Right atrium auricular region (tissue), 2 donors: ENCODE measurements at places on chromosomes 5 and 9. TPM values are rescaled to one million over a fixed set of nuclear protein-coding genes. Genes with fewer than 3 reads are reported as not detected.
A peak's percentile ranks its signal among the peaks of the same experiment; 100 is the strongest.

PGM5 gene
- total RNA-seq, result 281 TPM

DDX41 gene
- total RNA-seq, result 45.5 TPM

TPD52L3 gene
- total RNA-seq, result not detected

- DNase-seq, result no peak
- H3K27me3 ChIP-seq, result no peaks in the 10 kb centered on the region
- H3K36me3 ChIP-seq, result no peaks in the 10 kb centered on the region
Measured at GRCh38 chr9:73782166-73782565, 630.5 kb downstream of the ANXA1 start.

- DNase-seq, result peak; percentile 87
- H3K36me3 ChIP-seq, result no peaks in the 10 kb centered on the region
- H3K4me1 ChIP-seq, result no peaks in the 10 kb centered on the region
- H3K27me3 ChIP-seq, result no peaks in the 10 kb centered on the region
Measured at GRCh38 chr9:16721972-16722371, 148.5 kb downstream of the BNC2 start.

GRCh38 chr5:67748165-67748690 lies 467.3 kb upstream of the PIK3R1 start:
- H3K4me1 ChIP-seq, result no peaks in the 10 kb centered on the region
- H3K4me3 ChIP-seq, result no peak overlapping the region
- H3K27me3 ChIP-seq, result no peaks in the 10 kb centered on the region
- H3K27ac ChIP-seq, result no peak overlapping the region
- no peak for DNase-seq
- H3K36me3 ChIP-seq, result no peaks in the 10 kb centered on the region

DNA sequence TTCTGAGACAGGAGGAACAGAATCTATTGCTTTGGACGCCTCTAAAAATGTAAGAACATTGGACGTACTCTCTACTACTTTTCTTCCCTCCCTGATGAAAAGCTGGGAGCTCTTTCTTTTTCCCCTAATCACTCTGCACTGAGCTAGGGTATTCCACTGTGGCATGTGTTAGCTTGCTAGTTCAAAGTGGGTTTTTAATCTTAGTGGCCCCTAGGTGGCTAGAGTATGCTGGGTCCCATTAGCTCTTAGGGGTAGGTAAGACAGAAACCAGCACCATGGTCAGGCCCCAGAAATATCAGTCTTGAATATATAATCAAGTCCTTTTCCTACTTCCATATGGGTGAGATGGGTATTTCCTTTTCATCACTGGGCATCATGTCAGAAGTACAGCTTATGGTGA lies 945.2 kb upstream of the PTPRD start:
- no peak for DNase-seq
- H3K36me3 ChIP-seq, result no peaks in the 10 kb centered on the region
- no peak overlapping the region for H3K4me3 ChIP-seq
- no peak overlapping the region for H3K27ac ChIP-seq
- H3K27me3 ChIP-seq, result no peaks in the 10 kb centered on the region
- no peaks in the 10 kb centered on the region for H3K4me1 ChIP-seq

GRCh38 chr5:123844873-123845272 lies 332.9 kb downstream of the CSNK1G3 start:
- no peaks in the 10 kb centered on the region for H3K27me3 ChIP-seq
- DNase-seq, result no peak
- H3K4me1 ChIP-seq, result peaks cover 4% of the 10 kb centered on the region
- H3K4me3 ChIP-seq, result no peak overlapping the region
- H3K36me3 ChIP-seq, result no peaks in the 10 kb centered on the region

DNA sequence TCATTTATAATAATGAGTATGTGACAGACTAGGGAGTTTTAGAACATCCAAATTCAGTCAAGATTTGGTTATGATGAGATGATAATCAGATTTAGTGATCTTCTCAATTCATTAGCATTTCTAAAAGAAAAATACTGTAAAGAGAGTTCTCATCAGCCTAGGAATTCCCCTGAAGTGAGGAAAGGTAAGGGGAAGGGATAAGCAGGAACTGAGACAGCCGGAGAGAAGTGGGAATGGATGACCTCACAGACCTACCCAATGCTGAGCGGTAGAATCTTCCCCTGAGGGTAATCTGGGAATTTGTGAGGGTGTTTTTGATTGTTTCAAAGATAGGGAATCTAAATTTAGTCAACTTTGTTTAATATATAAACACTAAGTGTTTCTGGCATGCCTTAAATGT lies 16.7 kb upstream of the GPBP1 start:
- no peaks in the 10 kb centered on the region for H3K27me3 ChIP-seq
- H3K4me3 ChIP-seq, result no peak overlapping the region
- no peaks in the 10 kb centered on the region for H3K36me3 ChIP-seq
- no peak for DNase-seq
- H3K27ac ChIP-seq, result no peak overlapping the region

DNA sequence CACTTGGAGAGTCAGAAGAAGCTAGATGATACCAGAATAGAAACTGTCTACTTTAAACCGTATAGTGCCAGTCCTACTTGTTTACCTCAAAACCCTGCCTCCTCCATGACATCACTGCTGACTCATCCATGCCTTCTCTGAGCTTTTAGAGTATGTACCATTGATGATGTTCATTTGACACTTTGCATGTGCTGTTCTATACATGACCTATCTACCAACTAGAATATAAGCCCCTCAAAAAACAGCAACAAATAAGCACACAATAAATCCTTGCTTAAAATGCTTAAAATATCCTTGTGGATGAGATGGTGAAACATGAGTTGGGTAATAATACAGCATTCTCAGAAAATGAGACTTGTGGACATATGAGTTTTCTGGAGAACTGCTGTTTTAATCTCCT lies 2.6 kb downstream of the CTNNAL1 start:
- H3K36me3 ChIP-seq, result no peaks in the 10 kb centered on the region
- peaks cover 56% of the 10 kb centered on the region for H3K4me1 ChIP-seq
- H3K4me3 ChIP-seq, result no peak overlapping the region
- H3K27me3 ChIP-seq, result no peaks in the 10 kb centered on the region

GRCh38 chr9:38347271-38347671 lies 45.2 kb upstream of the ALDH1B1 start:
- H3K4me3 ChIP-seq, result no peak overlapping the region
- no peaks in the 10 kb centered on the region for H3K27me3 ChIP-seq
- H3K27ac ChIP-seq, result no peak overlapping the region
- no peaks in the 10 kb centered on the region for H3K36me3 ChIP-seq
- DNase-seq, result peak; percentile 43
- H3K4me1 ChIP-seq, result no peaks in the 10 kb centered on the region

GRCh38 chr5:73314395-73315257 lies 134.0 kb downstream of the FOXD1 start:
- H3K27me3 ChIP-seq, result peaks cover 6% of the 10 kb centered on the region
- H3K4me3 ChIP-seq, result no peak overlapping the region
- no peak overlapping the region for H3K27ac ChIP-seq
- DNase-seq, result no peak
- H3K36me3 ChIP-seq, result no peaks in the 10 kb centered on the region

GRCh38 chr9:109906766-109907382 lies 126.9 kb downstream of the PALM2AKAP2 start:
- H3K27ac ChIP-seq, result no peak overlapping the region
- no peak overlapping the region for H3K4me3 ChIP-seq
- H3K4me1 ChIP-seq, result no peaks in the 10 kb centered on the region
